Testis (tissue), 5 donors: ENCODE measurements at places on chromosomes 1 and 21. TPM values are rescaled to one million over a fixed set of nuclear protein-coding genes. Genes with fewer than 3 reads are reported as not detected.

The LCE1F gene
- not detected for polyA plus RNA-seq

The CFHR5 gene
- 0.11 TPM for polyA plus RNA-seq

The PSEN2 gene
- polyA plus RNA-seq = 40.7 TPM

The CFHR2 gene
- not detected for polyA plus RNA-seq

The IGSF8 gene
- polyA plus RNA-seq = 79.8 TPM

The KRTAP21-2 gene
- polyA plus RNA-seq = 2.5 TPM

The LMOD1 gene
- polyA plus RNA-seq = 39.4 TPM

The TMEM125 gene
- polyA plus RNA-seq = 2.2 TPM

The RSRP1 gene
- polyA plus RNA-seq = 73.7 TPM

The SPRR2A gene
- polyA plus RNA-seq = not detected

The G0S2 gene
- 59.1 TPM for polyA plus RNA-seq

The PMF1 gene
- 32.3 TPM for polyA plus RNA-seq

The ITLN1 gene
- polyA plus RNA-seq = 45.8 TPM

The ACTA1 gene
- polyA plus RNA-seq = 136 TPM
